RPMI7951 (cell line): ENCODE measurements at places on chromosomes 1 and 21. TPM values are rescaled to one million over a fixed set of nuclear protein-coding genes. Genes with fewer than 3 reads are reported as not detected.
A peak's percentile ranks its signal among the peaks of the same experiment; 100 is the strongest.

- DNase-seq, result peak; percentile 58
Measured at GRCh38 chr1:230851291-230851691, 17.0 kb downstream of the C1orf198 start.

- DNase-seq, result no peak
Measured at GRCh38 chr1:16630661-16631247, 17.4 kb upstream of the NBPF1 start.

GRCh38 chr1:211811126-211811525 lies 19.4 kb downstream of the LPGAT1 start:
- no peak for DNase-seq

- DNase-seq, result no peak
Measured at GRCh38 chr1:104072915-104073371, 323.2 kb downstream of the AMY1C start.

DNA sequence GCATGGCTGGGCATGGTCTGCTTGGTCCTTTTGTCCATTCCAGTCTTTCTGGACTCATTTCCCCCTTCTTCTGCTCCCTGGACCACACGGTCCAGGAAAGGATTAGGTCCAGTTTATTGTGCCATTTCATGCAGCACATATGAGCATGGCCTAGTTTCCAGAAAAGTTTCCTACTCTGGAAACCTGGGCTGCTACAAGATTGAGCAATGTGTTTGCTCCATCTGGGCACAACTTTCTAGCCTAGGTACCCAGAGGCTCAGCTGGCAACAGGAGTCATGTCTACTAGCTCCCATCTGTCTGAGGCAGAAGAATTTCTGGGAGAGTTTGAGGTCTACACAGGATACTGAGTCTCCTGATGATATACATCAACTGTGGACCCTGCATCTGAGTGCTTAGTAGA lies 14.8 kb downstream of the FMOD start:
- no peak for DNase-seq

GRCh38 chr1:23748016-23748415 lies 4.7 kb downstream of the ELOA start:
- no peak for DNase-seq

GRCh38 chr1:22814176-22815042 lies 103.8 kb downstream of the EPHB2 start:
- peak; percentile 38 for DNase-seq

- DNase-seq, result no peak
Measured at GRCh38 chr1:178411756-178412399, 84.9 kb downstream of the CLEC20A start.

GRCh38 chr1:226607821-226608220 lies 59.3 kb downstream of the STUM start:
- no peak for DNase-seq

DNA sequence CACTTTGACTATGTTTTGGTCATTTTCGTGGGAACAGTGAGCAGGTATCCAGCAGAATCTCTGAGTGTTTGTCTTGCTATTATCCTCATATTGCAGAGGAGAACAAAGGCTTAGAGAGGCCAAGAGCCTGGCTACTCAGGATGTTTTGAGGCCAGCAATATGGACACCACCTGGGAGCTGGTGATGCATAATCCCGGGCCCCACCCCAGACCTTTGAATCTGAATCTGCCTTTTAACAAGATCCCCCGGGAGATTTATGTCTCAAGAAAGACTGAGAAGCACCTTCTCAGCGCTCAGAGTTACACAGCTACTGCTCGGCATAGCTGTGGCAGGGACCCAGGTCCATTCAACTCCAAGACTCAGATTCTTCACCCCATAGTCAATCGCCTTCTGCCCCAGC lies 72.8 kb downstream of the PTPRU start:
- no peak for DNase-seq

DNA sequence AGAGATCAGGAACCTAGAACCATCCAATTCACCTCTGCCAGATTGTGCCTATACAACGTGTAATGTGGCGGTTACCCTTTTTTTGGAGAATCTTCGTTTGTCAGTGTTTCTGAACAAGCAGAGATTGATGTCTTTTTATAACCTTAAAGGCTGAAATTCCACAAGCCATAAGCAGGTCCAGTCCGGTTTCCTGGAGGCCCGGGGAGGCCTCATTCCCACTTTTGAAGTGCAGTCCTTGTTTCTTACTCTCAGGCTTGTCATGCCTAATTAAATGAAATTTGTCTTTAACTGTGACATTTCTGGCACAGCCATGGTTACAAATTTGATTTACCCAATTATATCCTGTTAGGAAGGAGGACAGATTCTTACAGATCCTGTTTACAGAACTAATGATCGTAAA lies 27.8 kb downstream of the ZNF362 start:
- no peak for DNase-seq

- no peak for DNase-seq
Measured at GRCh38 chr21:29228306-29228705, 70.4 kb upstream of the BACH1 start.

- DNase-seq, result no peak
Measured at GRCh38 chr1:237170149-237170548, 128.2 kb downstream of the RYR2 start.

- peak; percentile 41 for DNase-seq
Measured at GRCh38 chr1:179229214-179230140, at the start of gene ABL2. Gene ABL2 (minus strand): TSS chr1:179229677. CDS start chr1:179229397, 280 bp downstream.

- DNase-seq, result no peak
Measured at GRCh38 chr1:153550827-153551500, 1.9 kb upstream of the S100A3 start.

DNA sequence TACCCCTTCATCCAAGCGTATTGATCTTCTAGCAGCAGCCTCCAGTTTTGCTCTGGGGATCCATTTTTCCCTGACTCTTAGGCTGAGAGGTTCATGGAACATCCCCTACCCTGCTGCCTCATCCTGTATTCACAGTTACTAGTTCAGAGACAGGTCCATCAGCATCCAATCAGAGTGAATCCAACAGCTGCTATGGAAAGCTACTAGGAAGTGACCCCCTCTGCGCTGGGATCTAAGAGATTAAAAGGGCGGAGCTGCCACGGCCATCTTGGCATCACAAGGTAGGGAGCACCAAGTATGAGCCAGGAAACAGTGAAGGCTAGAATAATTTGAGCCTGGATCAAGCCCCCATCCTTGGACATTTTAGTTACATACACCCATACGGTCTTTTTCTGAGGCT lies 32.5 kb downstream of the KAZN start:
- DNase-seq, result no peak

- DNase-seq, result no peak
Measured at GRCh38 chr1:98133131-98133530, 212.3 kb upstream of the DPYD start.

DNA sequence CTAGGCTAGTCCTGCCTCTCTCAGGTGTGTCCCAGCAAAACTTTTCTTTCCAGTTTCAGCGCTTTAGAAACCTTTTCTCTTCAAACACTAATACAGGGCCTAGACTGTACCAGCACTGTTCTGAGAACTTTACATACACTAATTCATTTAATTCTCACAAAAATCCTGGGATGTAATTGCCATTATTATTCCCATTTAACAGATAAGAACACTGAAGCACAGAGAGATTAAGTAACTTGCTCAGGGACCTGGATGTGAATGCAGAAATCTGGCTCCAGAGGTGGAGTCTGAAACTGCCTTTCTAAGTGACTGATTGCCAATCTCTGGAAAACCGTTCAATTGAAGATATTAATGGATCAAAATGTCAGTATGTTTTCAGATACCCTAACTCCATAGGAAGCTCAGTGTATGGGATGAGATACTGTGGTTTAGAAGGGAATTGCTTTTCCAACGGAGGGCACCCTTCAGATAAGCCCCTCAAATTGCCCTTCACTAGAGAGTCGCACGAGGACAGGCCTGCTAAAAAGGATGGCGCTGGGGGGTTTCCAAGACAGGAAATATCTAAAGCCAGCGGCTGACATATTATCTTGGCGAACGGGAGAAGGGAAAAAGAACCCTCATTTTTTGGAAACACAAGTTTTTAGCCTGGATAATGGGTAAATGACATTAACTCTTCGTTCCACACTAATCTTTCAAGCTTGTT lies 698 bp upstream of the UCK2 start:
- DNase-seq, result no peak

GRCh38 chr1:196078691-196079090 lies 529.5 kb downstream of the KCNT2 start:
- no peak for DNase-seq

The FMO5 gene
- total RNA-seq, result 2.1 and 3.4 TPM in 2 replicates

The CTNNBIP1 gene
- 30.6 and 37.0 TPM in 2 replicates for total RNA-seq

The PDZK1IP1 gene
- not detected in 2 replicates for total RNA-seq

The SAMD11 gene
- total RNA-seq, result 0.20 and 0.48 TPM in 2 replicates

The APCS gene
- not detected in 2 replicates for total RNA-seq

The CAPZB gene
- total RNA-seq, result 324 and 335 TPM in 2 replicates

The PADI1 gene
- total RNA-seq, result 1.9 and 2.4 TPM in 2 replicates
